NCI-H1092 treated with DMSO at 0.1 percent for 48 hours (cell line): ENCODE measurements at places on chromosomes 3 and 15.

GRCh38 chr3:115388166-115388565, 235.1 kb upstream of the GAP43 start:
- no peak for DNase-seq

DNA sequence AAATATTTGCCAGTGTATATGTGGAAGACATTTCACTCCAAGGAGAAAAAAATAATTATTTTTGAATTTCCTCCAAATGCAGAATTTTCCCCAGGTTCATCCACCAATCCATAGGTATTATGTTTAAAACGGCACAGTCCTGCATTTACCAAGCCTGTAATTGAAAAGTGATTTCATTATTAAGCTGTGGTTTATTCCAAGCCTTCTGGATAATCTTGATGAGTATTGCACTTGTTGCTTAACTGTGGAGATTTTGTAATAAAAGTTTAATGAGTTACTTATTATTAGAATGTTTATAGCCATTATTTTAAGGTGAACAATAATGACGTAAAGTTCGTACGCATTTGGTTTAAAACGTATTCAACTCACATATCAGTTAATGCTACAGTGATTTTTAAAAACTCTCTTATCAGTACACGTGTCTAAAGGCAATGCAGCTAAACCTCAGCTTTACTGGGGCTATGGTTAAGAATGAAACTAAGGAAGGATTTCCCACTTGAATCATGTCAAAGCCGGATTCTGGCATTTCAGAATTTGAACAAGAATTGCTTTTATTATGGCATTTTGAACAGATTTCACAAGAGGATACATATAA, 283.9 kb downstream of the MECOM start:
- DNase-seq: no peak

GRCh38 chr3:31251083-31251482, 281.6 kb upstream of the STT3B start:
- DNase-seq: no peak

DNA sequence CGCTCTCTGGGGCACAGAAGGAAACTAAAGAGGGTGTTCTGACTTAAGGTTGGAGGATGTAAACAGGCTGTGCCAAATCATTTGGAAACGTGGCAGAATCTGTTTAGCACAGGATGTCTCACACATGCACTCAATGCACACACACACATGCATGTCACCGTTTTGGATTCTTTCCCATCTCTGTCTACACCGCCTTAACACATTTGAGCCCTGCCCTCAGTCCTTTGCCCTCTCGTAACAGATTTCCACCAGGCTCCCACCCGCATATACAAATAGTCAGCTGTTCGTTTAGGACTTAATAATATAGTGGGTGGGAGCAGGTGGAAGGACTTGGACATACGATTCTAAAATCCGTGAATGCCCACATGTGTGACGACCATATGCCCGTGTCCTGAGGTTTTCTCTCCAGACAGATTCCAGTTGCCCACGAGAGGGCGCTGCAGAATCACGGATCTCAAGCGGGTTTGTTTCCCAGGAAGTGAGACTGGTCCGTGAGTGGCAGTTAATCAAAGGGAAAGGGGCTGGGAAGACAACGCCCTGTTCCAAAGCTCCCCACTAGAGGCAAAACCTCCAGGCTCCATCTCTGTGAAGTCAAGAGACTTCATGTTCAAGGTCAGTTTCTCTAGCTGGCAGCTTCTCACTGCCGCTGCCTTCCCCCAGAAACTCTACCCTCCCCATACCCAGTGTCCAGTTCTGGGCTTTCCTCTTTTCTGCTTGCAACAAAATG, 44.5 kb downstream of the NOX5 start:
- peak; percentile 61 for DNase-seq

DNA sequence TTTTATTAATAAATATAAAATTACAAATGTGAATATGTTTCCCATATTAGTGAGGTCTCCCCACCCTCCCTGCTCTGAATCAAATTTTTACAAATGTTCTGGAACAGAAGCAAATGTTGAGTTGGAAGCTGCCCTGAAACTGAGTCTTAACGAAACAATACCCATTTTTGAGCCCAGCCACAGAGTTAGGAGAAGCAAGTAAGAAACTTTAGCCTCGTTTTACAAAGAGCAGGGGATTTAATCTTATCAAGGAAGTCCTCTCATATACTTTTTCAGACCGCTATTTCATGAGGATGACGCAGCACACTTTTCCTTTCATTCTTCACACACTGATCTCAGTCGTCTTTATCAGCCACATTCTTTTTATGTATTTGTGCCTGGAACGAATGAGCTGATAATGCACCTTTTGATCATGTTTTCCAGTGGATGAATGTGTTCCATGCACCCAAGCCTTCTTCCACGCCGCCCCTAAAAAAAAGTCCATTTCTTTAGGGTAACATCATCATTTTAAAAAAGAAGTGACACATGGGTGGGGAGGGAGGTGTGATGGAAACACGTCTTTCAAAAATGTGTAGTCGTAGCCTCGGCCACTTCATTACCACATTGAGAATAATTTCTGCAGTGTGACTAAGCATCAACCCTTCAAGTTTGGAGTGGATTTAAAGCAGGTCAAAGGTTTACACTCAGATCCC, 48.1 kb downstream of the SETMAR start:
- DNase-seq: no peak

DNA sequence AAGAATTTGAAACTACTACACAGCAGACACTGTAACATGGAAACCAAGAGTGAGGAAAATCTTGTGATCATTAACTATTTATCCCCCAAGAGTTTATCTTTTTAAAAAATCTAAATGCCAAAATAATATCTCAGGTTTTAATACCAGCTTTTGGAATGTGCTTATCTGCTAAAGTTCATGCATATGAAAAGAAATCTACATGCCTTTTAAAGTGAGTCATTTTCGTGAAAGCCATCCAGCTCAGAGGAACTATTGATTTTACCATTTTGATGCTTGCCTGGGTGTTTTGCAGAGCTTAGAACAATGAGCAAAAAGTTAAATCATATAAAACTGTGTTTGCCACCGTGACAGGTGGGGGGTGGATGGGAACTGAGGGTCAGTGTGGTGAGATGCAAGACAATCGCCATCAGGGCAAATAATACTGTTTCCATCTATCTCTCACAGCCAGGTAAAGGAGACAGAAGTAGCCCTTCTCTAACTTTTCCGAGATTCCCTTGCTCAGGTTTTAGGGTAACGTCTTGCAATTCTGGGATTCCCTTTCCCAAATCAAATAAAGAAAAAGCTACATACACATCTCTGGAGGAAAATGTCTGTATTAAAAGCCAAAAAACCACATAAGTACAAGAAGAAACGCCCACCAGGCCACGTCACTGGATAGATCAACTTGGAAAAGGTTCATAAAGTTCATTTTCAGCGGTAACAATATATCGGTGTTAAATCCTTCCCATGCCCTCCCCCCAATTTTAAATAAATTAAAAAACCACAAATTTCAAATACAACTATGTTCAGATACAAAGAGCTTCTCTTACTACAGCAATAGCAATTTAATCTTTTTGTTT, 2.0 kb downstream of the TMEM158 start:
- DNase-seq: no peak

DNA sequence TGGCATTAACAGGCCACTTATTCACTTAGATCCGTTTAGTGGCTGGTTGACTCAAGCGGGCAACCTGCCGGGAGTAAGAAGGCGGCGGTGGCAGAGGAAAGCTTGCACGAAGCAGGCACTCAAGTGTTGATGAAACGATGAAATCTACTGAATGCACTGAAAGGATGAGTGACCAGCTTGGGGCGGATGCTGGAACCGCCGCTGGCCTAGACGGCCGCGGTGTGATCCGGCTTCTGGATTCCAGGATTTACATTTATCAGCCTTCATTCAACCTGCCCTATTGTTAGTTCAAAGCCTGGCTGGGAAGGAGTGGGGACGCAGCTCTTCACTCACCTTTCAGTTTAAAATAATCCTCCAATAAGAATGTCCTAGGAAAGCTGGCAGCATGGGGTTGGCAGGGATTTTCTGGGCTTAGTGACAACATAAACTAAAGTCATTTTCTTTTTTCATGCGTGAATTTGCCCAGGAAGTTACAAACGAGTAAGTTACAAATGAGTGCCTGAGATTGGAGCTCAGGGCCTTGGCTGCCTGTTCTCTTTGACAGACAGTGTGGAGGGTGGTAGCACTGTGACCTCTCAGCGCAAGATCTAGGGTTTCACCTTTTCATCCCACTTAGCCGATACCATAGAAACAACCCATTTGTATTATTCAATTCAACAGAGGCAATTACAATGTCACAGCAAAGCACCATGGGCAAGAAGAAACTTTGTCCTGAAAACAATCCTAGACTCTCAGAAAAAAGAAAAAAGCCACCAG, 1.1 kb upstream of the PLCH1 start:
- peak; percentile 62 for DNase-seq

DNA sequence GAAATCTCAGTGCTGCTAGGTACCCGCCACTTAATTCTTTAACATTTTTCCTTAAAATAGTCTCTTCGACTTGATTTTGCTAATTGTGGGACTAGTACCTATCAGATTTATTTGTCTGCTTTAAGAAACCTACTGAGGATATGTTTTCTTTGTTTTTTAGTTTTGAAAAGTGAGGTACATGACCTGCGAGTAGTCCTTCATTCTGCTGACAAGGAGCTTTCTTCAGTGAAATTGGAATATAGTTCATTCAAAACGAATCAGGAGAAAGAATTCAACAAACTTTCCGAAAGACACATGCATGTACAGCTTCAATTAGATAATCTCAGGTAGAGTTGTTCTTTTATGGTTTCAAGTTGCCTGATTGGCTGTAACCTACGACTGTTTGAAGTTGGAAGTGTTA, 47.0 kb upstream of the TMEM42 start:
- DNase-seq: no peak

- no peak for DNase-seq
Measured at GRCh38 chr3:64382153-64382552, 156.9 kb upstream of the PRICKLE2 start.

- DNase-seq: no peak
Measured at GRCh38 chr3:44509393-44509921, 32.0 kb upstream of the ZNF445 start.

GRCh38 chr3:81434161-81434560, 327.3 kb downstream of the GBE1 start:
- DNase-seq: no peak

GRCh38 chr3:188584958-188585689, 431.2 kb downstream of the LPP start:
- no peak for DNase-seq

GRCh38 chr3:41345788-41346187, 146.5 kb downstream of the CTNNB1 start:
- DNase-seq: no peak

- no peak for DNase-seq
Measured at GRCh38 chr15:76756381-76756780, 148.8 kb downstream of the SCAPER start.

GRCh38 chr3:129620828-129621559, 14.5 kb upstream of the PLXND1 start:
- DNase-seq: no peak

GRCh38 chr15:83733206-83733605, 79.3 kb downstream of the ADAMTSL3 start:
- no peak for DNase-seq

DNA sequence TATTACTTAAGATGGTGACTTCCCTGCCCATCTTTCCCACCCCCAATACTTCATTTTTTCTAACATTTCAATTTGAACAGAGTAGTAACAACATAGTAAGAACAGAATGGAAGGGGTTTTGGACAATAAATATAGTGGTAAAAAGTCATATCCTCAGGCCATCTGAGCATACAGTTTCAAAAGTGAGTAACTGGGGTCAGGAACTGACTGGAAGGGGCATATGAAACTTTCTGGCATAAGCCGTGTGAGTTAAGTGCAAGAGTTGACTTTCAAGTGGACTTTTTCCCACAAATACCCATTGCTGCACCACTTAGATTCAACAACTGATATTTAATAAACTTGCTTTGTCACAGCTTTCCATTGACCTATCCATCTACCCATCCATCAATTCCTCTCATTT, 153.5 kb upstream of the IL12A start:
- DNase-seq: no peak

DNA sequence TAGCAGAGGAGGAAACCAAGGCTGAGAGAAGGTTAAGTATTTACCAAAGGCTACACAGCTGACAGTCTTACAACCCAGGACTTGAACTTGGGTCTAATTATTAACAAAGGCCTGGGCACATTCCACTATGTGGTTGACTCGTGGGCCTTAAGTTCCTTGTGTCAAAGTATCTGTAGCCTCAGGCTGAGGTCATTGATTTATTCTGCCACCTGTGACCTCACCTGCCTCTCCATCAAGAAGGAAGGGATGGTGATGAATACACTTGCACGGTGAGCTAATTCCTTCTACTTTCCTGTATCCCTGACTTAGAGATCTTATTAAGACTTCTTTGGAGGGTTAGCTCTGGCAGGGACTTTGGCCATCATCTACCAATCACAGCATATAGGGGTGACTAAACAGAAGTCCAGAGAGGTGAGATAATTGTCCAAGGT, 19.9 kb upstream of the LRRC58 start:
- no peak for DNase-seq

DNA sequence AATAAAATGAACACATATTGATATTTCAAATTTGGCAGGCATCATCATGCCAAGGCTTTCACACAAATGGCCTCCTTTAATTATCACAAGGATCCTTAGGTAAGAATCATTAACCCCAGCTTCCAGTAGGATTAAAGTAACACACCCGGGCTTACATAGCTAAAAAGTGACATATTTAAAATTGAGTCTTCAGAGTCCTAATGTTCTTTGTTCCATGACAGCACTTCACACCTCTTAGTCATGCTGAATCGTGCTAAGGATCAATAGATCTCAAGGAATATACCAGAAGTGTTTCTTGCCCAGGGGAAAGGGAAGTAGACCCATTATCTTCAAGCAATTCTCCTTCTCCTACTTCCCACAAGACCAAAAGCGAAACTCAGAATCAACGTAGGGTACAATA, 76.6 kb upstream of the SOX2 start:
- no peak for DNase-seq
